ENCODE measurements at places on chromosomes 13 and 19. TPM values are rescaled to one million over a fixed set of nuclear protein-coding genes. Genes with fewer than 3 reads are reported as not detected.

DNA sequence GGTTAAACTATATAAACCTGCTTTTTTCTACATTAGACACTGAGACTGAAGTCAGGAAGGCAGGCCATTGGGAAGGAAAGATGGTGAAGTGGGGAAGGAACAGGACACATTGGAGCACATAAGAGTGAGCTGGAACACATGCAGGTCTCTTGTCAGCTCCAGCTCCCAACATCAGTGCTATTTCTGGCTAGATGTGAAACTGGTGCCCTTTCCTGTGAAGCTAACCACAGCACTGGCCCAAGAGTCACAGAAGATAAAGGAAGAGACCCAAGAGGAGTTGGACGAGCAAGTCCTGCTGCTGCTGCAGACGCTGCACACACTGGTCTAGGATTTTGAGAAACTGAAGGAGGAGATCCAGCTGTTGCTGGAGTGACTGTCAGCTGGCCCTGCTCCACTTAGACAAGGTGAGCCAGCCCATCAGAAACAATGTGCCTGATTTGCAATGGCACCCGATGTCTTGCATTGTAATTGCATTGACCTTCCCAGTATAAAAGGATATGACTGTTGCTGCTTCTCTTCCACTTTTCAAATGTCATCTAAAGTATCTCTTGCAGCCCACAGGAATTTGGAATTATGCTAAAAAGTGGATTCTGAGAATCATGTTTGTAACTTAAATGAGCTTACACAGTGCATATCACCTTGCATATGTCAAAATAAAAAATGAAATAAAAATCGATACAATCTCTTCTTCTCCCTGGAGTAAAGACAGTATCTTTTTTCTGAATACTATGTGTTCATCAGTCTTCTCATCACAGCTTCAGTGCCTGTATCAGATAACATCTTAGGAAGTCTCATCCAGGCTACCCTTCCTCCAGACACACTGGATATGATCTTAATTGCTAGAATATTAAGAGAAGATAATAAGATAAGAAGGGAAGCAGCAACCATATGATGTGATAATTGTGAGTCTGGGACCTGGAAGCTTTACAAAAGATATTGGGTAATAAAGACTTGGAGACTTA, 230.7 kb upstream of the SPRY2 start:
- H3K4me1 ChIP-seq, result no peaks in the 10 kb centered on the region
- no peak overlapping the region for H3K27ac ChIP-seq
- no peak overlapping the region for H3K4me3 ChIP-seq

DNA sequence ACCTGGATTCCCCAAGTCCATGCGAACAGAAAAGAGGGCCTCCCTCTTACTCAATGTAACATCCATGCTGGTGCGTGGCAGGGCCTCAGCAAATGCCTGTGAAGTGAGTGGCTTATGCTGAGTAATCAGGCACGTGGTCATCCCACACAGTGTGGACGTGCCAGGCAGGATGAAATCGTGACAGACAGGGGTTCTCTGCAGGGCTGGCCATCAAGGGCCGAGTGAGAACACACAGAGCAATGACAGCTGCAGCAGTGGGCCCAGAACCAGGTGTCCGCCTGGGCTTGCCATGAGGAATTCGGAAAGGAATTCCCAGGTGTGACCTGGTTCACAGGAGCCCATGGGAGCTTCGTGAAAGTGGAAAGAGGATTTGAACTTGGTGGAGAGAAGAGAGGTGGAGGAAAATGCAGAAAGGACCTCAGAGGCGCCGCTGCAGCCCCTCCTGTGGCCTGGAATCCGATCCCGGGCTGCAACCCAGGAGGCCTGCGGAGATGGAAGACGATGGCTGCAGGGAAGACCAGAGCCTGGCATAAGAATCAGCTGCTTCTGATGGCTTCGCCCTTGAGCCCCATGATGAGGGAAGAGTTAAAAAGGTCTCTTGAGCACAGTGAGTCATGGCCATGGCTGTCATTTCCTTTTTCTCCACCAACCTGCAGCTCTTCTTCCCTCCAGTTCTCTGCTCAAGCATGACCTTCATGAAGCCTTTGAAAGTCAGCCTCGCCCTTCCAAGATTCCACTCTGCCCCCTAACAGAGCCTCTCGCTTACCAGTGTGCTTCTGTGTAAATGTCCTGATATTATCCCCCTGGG, 34.6 kb upstream of the SOX1 start:
- no peak for DNase-seq
- H3K36me3 ChIP-seq, result no peaks in the 10 kb centered on the region

GRCh38 chr19:49639401-49640112, 386 bp downstream of the RRAS start:
- H3K4me3 ChIP-seq, result peak overlapping the region; percentile 98
- DNase-seq, result peak; percentile 29
- H3K27me3 ChIP-seq, result peaks cover 6% of the 10 kb centered on the region
- no peak overlapping the region for H3K27ac ChIP-seq
- H3K36me3 ChIP-seq, result peaks cover 11% of the 10 kb centered on the region

DNA sequence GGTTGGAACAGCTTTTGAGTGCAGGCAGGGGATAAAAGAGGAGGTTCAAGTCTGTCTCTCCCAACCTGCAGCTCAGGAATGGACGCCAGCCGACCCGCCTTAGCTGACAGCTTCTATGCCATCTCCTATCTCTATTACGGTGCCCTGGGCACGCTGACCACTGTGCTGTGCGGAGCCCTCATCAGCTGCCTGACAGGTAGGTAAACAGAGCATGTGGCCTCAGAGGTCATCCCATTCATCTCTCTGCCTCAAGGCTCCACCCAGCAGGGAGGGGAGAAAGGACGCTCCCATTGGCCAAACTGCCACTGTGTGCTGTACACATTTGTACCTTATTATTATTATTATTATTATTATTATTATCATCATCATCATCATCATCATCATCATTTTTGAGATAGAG, 16.5 kb downstream of the SLC5A5 start:
- H3K4me1 ChIP-seq, result no peaks in the 10 kb centered on the region
- H3K36me3 ChIP-seq, result no peaks in the 10 kb centered on the region
- no peaks in the 10 kb centered on the region for H3K27me3 ChIP-seq
- DNase-seq, result no peak

- H3K27me3 ChIP-seq, result no peaks in the 10 kb centered on the region
- peaks cover 8% of the 10 kb centered on the region for H3K4me1 ChIP-seq
- no peak for DNase-seq
- peaks cover 26% of the 10 kb centered on the region for H3K36me3 ChIP-seq
- H3K4me3 ChIP-seq, result no peak overlapping the region
- H3K27ac ChIP-seq, result no peak overlapping the region
Measured at GRCh38 chr19:11142528-11143171, 12.9 kb downstream of the SPC24 start.

TINCR gene
- 0.53 TPM for total RNA-seq

GRIN2D gene
- total RNA-seq, result 0.18 TPM
